ENCODE measurements at places on chromosomes 3 and 15.
A peak's percentile ranks its signal among the peaks of the same experiment; 100 is the strongest.

DNA sequence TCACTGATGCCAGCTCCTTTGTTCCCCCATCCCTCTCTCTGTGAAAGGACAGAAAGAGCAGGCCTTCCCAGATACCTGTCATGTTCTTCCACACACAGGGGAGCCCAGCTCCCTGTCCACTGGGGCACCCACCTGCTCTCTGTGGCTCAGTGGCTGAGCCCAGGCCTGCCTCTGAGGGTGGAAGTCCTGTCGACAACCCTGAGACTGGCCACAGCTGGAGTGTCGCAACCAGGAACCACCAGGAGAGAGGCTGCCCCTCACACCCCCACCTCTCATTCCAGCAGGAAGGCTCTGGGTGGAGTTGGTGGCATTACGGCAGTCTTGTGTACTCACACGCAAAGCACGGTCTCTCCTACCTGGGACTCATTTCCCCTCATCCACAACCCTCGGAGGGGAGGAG, 66.3 kb downstream of the MEGF11 start:
- DNase-seq: no peak

GRCh38 chr15:70762469-70763119, 764 bp downstream of the UACA start:
- DNase-seq: peak; percentile 6

GRCh38 chr3:106428565-106428994, 559.8 kb upstream of the CBLB start:
- no peak for DNase-seq

- no peak for DNase-seq
These were observed 17.0 kb upstream of the SFMBT1 start for GRCh38 chr3:53062905-53063304.

DNA sequence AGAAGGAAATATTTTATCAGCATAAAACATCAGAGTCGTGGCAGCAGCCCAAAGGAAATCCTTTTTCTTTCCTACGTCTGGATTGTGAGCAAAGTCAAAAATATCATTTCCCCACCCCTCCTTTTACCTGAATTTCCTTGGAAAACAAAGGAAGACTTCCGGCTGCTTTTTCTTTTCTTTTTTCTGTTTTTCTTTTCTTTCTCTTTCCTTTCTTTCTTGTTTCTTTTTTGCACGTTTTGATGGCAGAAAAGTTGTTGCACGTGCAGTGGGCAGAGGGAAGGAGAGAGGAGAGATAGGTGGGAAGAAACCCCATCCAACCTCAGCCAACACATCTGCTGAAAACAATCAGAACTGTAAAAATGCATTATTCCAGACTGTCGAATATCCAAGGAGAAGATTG, 544 bp upstream of the MYO1E start:
- no peak for DNase-seq

Measured in CD8-positive, alpha-beta memory T cell (primary cell).